CD8-positive, alpha-beta memory T cell (primary cell): ENCODE measurements at places on chromosomes 7 and 10. TPM values are rescaled to one million over a fixed set of nuclear protein-coding genes. Genes with fewer than 3 reads are reported as not detected.

DNA sequence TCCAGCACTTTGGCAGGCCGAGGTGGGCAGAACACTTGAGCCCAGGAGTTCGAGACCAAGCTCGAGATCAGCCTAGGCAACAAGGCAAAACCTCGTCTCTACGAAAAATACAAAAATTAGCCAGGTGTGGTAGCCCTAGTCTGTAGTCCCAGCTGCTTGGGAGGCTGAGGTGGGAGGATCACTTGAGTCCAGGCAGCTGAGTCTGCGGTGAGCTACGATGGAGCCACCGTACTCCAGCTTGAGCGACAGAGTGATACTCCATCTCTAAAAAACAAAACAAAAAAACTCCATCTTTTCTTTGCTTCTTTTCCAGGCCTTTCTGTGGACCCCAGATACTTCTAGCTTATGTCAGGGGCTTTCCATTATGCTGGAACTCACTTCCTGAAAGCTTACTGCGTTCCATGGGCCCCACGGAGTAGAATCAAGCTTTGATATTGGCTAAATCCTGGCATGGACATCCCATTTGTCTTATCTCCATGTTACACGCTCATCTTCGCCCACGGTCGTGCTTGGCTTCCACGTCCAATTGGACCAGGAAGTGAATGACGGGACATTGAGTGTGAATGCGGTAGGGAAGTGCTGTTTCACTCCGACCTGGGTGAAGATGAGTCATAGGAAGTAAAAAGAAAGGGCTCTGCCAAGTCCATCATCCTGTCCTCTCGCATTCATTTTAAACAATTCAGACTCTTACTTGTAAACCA lies 45.7 kb downstream of the FAM171A1 start:
- no peak overlapping the region for H3K4me3 ChIP-seq
- no peaks in the 10 kb centered on the region for H3K4me1 ChIP-seq
- no peaks in the 10 kb centered on the region for H3K27me3 ChIP-seq
- peak overlapping the region; percentile 7 for H3K27ac ChIP-seq
- no peaks in the 10 kb centered on the region for H3K36me3 ChIP-seq

Gene STEAP1
- total RNA-seq = not detected

GRCh38 chr7:13072014-13072413 lies 384.6 kb downstream of the ARL4A start:
- DNase-seq = no peak
- H3K36me3 ChIP-seq = no peaks in the 10 kb centered on the region
- H3K27me3 ChIP-seq = no peaks in the 10 kb centered on the region
- no peak overlapping the region for H3K4me3 ChIP-seq
- H3K4me1 ChIP-seq = no peaks in the 10 kb centered on the region

DNA sequence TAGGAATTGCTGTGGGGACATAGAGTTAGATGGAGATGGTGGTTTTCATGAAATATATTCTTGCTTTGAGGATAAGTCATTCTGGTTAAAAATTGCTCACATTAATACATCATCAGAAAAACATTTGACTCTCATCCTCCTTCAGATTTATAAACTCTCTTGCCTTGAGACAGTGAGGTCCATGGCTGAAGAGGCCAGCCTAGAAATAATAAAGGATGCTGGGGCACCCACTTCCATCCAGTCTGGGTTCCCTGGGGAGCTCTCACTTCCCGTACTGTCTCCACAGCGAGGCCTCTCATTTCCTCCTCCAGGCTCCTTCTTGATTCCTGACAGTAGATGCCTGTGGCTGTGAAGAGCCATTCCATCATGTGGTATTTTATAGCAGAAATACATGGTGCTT lies 73.3 kb upstream of the PRKG1 start:
- no peaks in the 10 kb centered on the region for H3K36me3 ChIP-seq
- no peaks in the 10 kb centered on the region for H3K4me1 ChIP-seq
- H3K27ac ChIP-seq = no peak overlapping the region

DNA sequence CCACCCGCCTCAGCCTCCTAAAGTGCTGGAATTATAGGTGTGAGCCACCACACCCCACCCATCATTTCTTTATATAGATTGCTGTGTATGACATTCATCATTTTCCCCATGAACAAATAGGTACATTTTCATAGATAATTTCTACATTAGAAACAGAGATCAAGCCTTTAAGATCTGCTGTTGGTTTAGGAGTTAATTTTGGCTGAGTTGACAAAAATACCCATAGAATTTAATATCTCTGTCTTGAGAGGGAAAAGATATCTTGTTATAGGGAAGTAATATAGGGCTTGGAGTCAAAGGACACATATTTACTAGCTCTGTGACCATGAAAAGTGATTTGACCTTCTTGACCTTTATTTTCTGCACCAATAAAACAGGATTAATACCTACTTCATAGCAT lies 51.8 kb downstream of the LRMDA start:
- H3K4me1 ChIP-seq = no peaks in the 10 kb centered on the region
- H3K4me3 ChIP-seq = no peak overlapping the region
- H3K36me3 ChIP-seq = no peaks in the 10 kb centered on the region
- no peak for DNase-seq
- no peak overlapping the region for H3K27ac ChIP-seq

GRCh38 chr10:63713191-63714144 lies 192.3 kb downstream of the REEP3 start:
- H3K36me3 ChIP-seq = no peaks in the 10 kb centered on the region
- no peak overlapping the region for H3K27ac ChIP-seq
- no peak overlapping the region for H3K4me3 ChIP-seq
- no peaks in the 10 kb centered on the region for H3K4me1 ChIP-seq
- H3K27me3 ChIP-seq = no peaks in the 10 kb centered on the region
